Stimulated activated CD8-positive, alpha-beta memory T cell treated with anti-CD3 and anti-CD28 coated beads, Interleukin-4, amount 100 ng/mL, for 1 hour (primary cell): ENCODE measurements at places on chromosomes 3 and 15.

DNA sequence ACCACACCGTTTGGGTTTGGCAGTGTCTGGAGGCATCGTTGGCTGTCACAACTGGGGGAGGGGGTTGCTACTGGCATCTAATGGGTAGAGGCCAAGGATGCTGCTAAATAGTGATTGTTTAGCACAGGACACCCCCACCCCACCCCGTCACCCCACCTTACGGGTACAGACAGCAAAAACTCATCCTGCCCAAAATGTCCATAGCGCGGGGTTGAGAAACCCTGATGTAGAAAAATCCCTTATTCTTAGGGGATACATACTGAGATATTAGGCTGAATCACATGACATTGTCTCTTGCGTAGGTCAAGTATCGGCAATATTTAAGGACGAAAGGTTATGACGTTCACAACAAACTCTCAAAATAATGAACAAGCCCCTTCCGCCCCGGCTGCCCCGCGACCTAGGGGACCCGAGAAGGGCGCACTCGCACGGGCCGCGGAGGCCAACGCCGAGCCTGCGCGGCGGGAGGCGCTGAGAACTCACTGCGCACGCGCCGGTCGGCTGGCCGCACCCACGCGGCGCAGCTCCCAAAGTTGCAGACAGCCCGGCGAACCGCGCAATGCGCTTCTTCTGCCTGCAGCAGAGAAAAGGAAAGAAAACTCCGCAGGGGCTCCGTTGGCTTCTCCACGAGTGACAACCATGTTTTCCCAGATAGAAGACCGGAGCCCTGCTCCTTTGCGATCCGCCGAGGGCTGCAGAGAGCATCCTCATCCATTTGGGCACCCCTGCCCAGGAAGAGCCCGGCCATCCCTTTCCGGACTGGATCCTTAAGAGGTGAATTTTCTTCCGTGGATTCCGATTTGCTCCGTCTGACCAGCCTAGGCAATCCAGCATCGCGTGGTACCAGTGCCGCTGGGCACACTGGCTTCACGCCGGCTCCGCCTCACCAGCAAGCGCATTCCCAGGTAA lies 136.8 kb upstream of the CCDC54 start:
- peak; percentile 23 for DNase-seq

DNA sequence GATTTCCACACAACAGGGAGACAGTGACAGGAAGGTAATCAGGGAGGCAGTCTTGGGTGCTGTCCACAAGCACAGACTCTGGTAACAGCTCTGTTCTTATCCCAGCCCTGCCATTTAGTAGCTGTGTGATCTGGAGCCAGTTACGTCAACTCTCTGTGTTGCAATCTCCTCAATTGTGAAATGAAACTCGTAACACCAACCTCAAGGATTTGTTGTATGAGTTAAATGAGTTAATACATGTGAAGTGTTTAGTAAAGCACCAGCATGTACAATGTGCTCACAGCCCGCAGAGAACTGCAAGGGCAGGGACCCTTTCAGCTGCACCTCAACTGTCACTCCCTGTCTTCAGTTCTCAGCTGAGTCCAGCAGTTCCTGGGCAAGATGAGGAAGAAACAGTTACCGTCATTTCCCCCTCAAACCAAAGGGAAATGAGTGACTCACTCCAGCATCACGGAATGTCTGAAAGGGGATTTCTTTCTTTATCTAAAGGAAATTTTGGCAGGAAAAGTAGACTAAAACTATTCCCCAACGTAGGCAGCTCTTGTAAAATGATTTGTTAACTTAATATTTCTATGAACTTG lies 39.9 kb upstream of the MB21D2 start:
- DNase-seq, result no peak

DNA sequence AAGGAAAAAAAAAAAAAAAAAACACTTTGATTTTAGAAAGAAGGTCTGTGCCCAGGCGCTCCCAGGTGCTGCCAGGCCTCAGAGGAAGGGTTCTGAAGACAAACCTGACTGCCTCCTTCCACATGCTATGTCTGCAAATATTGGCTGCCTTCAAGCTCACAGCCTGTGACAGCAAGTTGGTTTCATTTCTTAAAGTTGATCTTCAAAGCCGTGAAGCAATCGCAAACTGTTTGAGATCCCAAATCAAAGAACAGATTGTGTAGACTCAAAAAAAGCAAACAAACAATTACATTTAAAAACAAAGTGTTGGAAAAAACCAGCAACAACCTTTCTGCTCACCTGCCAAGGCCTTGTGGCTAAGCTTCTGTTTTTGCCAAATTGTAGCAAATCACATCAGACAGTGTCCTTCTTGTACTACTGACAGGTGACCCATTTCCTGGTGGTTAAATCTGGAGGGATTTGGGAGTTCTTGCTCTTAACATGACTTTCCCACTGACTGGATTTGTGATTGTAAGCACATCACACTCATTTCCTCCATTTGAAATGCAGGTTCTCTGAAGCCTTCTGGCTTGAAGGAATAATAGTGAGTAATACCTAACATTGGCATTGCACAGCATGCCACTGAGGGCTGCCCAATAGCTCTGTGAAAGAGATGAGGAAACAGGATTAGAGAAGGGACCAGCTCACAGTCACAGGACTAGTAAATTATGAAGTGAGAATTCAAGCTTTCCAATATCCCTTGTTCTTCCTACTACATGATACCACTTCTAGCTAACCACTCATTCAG lies 502.4 kb downstream of the LPP start:
- DNase-seq, result no peak

DNA sequence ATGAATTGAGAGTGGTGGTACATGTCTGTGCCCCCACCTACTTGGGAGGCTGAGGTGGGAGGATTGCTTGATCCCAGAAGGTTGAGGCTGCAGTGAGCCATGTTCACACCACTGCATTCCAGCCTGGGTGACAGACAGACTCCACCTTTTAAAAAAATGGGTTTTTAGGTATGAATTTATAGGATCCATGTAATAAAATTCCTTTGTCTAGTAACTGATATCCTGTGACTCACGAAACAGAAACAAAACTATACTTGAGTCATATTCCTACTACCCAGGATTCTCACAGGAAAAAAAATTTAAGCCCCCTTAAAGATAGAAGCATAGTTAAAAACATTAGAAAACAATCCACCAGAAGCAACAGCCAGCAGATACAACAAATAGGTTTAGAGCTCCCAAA lies 10.0 kb upstream of the CRTC3 start:
- DNase-seq, result no peak
